ENCODE measurements at places on chromosomes 2 and 18.
A peak's percentile ranks its signal among the peaks of the same experiment; 100 is the strongest.

- DNase-seq = peak; percentile 91
These were observed 1389.4 kb downstream of the SUCLG1 start for GRCh38 chr2:83069724-83070123.

GRCh38 chr2:216991563-216991962 is 131.7 kb upstream of the TNP1 start:
- DNase-seq = peak; percentile 39

DNA sequence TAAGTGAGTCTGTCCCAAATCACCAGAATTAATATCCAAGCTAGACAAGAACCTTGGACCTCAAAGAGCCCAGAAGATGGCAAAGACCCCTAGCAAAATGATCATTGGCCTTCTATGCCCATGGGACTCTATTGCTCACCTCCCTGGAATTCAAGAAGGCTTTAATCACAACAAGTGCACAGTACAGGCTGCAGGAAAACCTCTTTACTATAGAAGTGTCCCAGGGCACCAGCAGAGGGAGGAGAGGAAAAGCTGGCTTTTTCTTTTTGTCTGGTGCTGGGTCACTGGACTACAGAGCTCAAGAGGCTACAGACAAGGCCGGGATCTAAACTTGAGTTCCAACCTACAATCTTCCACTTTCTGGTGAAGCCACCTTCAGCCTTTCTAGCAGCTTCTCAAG is 88.3 kb upstream of the PPP1CB start:
- DNase-seq = peak; percentile 47

DNA sequence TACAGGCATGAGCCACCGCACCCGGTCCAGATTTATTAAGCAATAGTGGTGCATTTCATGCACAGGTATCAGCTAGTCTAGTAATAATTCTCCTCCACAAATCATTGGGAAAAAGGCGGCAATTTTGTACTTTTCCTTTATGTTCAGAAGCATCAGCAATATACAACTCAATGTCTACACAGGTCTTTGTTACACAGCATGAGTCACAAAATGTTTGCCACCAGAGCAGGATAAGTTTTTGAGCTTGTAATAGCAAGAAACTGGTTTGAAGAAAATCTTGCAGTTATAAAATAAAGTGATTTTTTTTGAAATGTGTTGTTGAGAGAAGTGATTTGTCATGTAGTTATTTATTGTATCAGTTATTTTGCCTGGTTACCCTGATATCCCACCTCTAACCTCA is 4.8 kb upstream of the ITPRIPL1 start:
- DNase-seq = no peak

DNA sequence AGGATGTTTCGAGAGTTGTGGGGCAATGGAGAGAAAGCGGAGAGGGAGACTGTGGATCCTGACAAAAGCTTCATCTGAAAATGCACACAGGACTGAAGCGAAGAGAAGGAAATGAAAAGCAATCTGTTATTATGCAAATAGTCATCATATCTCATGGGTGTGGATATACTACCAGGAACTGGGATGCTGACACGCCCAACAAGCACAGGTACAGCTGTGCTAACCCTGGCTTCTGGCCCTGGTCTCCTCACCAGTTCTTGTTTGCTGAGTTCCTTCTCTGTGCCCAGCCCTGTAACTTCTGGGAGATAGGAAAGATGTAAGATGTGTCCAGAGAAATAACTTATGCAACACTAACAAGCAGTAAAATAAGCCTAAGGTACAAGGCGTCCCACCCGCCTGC is 358.8 kb downstream of the CMPK2 start:
- no peak for DNase-seq

DNA sequence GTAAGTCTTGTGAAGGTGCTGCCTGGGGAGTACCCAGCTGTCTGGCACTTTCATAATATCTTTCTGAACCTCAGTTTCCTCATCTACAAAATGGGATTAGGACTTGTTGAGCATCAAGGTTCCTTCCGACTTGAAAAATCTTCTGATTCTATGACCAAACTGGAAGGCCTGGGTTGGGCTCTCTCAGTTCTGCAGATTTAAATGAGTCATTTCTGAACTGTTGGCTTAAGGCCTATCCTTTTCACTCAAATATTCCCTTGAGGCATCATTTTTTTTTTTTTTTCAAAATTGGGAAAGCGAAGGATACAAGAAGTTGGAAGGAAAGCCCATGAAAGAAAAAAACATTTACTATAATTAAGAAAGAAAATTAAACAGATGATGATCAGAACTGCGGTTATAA is 40.8 kb upstream of the CYP1B1 start:
- DNase-seq = peak; percentile 71

GRCh38 chr2:160279813-160280465 is 79.9 kb upstream of the ITGB6 start:
- peak; percentile 53 for DNase-seq

GRCh38 chr18:62847081-62847480 is 131.7 kb downstream of the PHLPP1 start:
- DNase-seq = no peak
